Renal cortical epithelial cell (primary cell): ENCODE measurements at places on chromosomes 3 and 15.

GRCh38 chr15:61070111-61070901, 158.8 kb downstream of the RORA start:
- no peak for DNase-seq

GRCh38 chr3:38561746-38562466, 65.8 kb downstream of the EXOG start:
- DNase-seq = no peak

DNA sequence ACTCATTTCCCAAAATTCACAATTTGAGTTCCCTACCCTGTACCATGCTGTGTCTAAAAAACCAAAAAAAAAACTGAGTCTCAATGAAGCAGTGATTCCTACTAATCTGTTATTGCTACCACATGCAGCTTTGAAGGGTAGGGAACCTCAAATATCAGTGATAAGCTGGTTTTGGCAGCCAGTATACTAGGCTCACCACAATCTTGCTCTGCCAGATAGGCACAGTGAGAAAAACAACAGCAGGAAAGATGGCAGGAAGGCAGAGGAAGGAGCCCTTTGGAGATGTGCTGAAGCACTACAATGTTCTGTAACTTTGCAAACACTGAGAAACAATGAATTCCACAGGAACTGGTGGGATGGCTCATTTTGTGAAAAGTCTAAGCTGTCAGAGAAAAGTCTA, 96.9 kb upstream of the UBP1 start:
- DNase-seq = no peak

GRCh38 chr15:29115093-29115991, 154.3 kb downstream of the NSMCE3 start:
- DNase-seq = no peak

- peak; percentile 63 for DNase-seq
These were observed 255.7 kb downstream of the MBNL1 start for GRCh38 chr3:152524198-152525140.

DNA sequence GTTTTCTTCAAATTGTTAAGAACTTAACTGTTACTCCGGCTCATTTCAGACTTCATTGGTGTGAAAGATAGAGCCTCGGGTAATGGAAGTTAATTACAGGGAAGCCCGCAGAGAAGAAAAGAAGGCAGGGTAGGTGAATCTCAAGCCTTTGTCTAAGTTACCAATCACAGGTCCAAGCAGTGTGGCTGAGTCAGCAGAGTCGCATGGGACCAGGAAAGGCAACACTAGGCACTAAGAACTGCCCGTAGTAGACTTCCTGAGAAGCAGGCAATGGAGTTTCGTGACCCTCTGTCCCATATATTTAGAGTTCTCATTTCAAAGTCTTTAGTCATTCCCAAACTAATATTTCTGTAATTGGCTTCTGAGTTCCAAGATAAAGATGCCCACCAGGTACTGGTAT, 122.9 kb upstream of the STT3B start:
- DNase-seq = no peak

DNA sequence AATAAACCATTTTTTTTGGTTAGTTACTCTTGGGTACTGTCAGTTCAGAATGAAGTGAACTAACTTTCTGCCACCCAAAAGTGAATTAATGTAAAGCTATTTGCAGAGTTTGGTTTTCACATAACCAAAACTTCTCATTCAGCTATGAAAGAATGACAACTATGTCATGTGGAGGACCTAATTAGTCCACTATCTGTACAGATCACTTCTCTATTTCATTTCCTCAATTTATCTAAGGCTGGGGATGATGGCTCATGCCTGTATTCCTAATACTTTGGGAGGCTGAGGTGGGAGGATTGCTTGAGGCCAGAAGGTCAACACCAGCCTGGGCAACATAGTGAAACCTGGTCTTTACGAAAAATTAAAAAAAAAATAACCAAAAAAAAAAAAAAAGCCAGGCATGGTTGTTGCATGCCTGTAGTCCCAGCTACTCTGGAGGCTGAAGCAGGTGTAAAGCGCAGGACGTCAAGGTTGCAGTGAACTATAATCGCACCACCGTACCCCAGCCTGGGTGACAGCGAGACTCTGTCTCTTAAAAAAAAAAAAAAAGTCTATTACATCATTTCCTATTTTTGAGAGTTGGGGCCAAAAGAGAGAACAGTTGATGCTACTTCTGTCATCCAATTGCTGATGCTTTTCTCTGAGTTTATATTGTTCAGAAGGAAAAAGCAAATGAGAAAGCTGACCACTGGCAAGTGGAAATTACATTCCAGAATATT, 8.7 kb downstream of the HYPK start:
- DNase-seq = no peak

GRCh38 chr15:22808761-22809280, 22.4 kb downstream of the NIPA1 start:
- peak; percentile 82 for DNase-seq
